ENCODE measurements at places on chromosomes 11 and 22. TPM values are rescaled to one million over a fixed set of nuclear protein-coding genes. Genes with fewer than 3 reads are reported as not detected.

DNA sequence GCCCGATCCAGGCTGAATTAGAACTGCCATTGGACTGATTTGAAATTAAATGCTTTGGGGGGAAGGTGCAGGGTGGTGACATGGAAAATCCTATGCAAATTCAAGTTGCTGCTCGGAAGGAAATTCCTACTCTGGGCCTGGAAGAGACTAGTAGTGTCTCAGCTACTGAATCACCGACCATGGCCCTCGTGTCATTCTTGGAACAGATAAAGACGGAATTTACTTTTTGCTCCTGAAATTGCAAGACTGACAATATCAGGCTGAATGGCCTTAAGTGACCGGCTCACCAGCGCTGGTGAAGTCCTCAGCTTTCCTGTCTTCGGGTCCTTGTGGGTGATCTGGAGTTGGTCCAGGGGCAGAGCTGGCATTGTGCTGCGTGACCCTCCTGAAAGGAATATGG, 6.1 kb downstream of the ASCC2 start:
- DNase-seq: no peak

- DNase-seq: no peak
Measured at GRCh38 chr11:22666688-22667439, 453 bp downstream of the GAS2 start.

DNA sequence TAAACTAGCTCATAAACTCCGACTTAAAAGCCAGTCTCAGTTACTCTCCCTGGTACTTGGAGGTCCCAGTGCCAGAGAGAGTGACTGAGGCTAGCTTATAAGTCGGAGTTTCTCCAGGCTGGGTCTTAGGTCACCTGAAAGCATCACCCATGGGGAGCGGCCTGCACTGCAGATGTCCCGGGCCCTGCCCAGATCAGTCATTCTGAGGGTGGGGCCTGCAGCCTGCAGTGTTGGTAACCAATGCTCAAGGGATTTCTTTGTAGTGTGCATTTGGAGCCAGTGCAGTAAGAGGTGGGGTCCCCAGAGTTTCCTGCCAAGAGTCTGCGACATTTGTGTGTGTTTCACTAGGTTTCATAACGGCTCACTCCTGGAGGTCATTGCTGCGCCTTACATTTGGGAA, 14.8 kb downstream of the TAB1 start:
- no peak for DNase-seq

GRCh38 chr22:21641417-21641788, 699 bp upstream of the SDF2L1 start:
- DNase-seq: peak; percentile 50

- DNase-seq: no peak
Measured at GRCh38 chr11:70112017-70112434, 33.9 kb downstream of the ANO1 start.

- DNase-seq: no peak
Measured at GRCh38 chr11:11074686-11075335, 217.0 kb upstream of the ZBED5 start.

GRIK4 gene
- total RNA-seq: not detected

DNA sequence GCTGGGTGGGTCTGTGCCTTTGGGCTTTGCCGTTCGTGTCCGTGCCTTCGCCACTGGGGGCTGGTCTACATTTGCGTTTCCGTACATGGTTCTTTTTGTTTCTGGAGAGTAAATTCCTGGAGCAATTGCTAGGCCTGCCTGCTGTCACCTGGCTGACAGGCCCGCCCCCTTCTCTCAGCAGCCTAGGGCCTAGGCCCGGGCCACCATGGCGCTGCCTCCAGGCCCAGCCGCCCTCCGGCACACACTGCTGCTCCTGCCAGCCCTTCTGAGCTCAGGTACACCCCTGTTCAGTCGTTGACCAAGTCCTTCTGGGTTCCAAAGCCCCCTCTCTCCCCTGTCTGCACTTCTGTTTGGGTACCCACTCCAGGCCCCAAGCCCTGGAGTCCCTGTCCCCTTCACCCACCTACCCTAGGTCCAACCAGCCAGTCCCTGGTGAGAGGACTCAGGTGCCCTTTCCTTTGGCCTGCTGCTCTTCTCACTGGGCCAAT, 649 bp downstream of the TMEM25 start:
- no peak for DNase-seq

DNA sequence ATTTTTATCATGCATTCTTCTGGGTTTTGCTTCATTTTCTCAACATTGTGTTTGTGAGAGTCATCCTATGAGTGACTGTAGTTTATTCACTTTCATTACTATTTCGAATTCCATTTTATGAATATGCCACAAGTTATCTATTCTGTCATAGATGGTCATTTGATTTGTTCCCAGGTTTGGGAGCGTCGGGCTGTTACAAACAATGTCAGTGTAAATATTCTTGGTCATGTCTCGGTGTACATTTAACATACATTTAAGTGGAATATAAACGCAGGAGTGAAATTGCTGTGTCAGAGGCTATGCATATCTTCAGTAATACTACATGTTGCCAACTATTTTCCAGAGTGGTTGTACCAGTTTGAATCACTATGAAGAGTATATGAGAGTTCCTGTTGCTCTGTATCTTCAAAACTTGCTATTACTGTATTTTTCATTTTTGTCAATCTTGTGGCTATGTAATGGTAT, 2.4 kb downstream of the TRIM44 start:
- DNase-seq: no peak

GRCh38 chr11:85539029-85539689, 88.0 kb downstream of the DLG2 start:
- no peak for DNase-seq

C22orf42 gene
- not detected for total RNA-seq

RNH1 gene
- total RNA-seq: 104 TPM

DNA sequence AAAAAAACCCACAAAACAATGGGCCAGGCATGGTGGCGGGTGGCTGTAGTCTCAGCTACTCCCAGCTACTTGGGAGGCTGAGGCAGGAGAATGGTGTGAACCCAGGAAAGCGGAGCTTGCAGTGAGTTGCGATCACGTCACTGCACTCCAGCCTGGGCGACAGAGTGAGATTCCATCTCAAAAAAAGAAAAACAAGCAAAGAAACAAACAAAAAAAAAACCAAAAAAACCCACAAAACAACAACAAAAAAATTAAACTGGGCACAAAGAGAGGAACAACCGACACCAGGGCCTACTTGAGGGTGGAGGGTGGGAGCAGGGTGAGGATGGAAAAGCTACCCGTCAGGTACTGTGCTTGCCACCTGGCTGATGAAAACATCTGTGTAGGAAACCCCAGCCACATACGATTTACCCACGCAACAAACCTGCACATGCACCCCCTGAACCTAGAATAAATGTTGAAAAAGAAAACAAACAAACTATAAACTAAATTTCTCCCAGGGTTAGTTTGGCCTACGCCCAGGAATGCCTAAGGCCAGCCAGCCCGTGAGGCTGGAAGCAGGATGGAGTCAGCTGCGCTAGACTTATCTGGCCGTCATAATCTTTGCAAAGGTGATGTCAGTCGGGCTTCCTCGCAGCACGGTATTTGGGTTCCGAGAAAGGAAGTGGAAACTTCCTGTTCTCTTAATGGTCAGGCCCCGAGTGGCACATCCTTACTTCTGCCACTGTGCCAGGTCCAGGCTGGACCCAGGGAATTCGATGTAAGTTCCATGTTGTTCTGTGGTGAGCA, 21.9 kb upstream of the CYB5R3 start:
- no peak for DNase-seq

- DNase-seq: no peak
Measured at GRCh38 chr11:123437236-123437979, 7.3 kb downstream of the GRAMD1B start.

- DNase-seq: peak; percentile 43
Measured at GRCh38 chr11:69301081-69301454, 7.1 kb downstream of the MYEOV start.

DNA sequence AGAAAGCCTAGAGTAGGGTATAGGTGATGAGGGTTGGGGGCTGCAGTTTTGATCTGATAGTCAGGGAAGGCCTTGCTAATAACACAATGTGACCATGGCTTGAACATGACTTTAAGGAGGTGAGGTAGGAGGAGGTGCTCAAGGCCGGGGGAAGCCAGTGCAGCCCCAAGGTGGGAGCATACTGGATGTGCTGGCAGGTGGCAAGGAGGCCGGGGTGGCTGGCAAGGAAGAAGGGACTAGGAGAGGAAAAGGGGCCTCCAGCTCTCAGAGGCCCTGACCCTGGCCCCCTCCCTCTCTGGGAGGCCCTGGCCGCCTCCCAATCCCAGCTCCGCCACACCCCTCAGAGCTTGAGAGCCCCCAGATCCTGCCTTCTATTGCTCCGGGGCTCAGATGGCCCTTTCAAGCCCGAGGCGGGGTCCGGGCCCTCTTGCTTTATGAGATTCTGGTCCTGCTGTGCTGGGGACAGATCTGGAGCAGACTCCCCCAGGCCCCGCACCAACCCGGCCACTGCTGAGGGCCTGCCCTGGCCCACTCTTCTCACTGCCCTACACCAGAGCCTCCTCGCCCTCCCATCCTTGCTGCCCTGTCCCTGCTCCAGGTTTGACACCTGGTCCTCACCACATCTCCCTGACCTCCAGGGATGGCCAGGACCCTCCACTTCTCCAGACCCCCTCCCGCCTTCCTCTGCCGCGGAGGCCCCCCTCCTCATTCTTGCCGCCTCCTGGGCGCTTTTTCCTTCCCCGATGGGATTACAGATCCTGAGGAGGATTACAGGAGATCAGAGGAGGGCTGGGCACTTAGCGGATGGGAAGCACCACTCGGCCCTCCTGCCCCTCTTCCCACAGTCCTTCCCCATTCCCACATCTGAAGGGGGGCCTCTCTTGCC, 1.8 kb downstream of the PITPNM1 start:
- DNase-seq: no peak

OTOG gene
- not detected for total RNA-seq

GRCh38 chr11:73158356-73159051, 16.4 kb upstream of the FCHSD2 start:
- DNase-seq: no peak

ALG12 gene
- total RNA-seq: 16.8 TPM

DNA sequence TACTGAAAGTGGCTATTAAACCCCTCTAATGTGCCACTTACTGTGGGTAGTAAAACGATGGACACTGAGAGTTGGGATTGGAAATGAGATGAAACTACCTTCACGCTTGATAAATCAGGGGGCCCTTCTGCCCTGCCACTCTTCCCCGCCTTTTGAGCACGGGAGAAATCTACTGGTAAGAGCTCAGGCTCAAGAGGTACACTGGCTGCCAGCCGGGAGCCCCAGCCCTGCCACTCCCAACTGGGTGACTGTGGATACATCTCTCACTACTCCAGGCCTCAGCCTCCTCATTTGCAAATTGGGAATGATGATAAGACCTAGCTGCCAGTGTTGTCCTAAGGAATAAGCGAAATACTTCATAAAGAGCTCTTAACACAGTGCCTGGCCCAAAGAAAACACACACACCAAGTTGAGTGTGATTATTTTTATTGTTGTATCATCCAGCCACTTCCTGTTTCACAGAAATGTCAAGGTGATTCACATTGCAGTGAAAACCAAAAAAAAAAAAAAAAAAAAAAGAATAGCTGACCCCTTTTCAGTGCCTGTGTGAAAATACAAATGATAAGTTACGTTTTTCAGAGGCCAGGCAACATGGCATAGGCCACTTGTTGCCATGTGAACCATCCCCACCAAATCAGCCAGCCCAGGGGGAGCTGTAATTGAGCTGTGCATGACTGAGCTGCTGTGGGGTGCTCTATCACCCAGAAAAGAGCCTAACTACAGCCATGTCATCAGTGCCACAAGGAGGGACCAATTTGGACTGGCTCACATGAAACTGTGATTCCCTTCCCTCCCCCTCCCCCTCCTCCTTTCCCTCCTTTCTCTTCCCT, 4.4 kb upstream of the ZNRD2 start:
- no peak for DNase-seq

DNA sequence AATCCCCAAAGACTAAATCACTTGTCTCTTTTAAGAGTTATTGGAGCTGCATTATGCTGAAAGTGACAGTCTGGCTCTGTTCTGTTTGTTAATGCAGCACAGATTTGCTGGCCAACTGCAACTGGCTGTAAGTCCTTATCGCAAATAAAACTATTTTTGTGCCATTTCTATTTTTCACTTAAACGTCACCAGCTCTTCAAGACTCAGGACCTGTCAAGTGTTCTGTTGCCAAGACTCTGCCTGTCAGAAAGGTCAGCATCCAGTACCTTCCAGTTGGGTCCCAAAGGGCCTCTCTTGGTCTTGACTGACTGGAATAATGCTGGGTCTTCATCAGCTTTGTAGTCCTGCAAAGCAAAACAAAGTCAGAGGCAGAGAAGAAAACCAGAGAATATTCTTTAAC, 45.6 kb downstream of the PITPNB start:
- no peak for DNase-seq

GRCh38 chr11:21534288-21534687, 658.6 kb upstream of the ANO5 start:
- no peak for DNase-seq

IL10RA gene
- not detected for total RNA-seq

KRTAP5-2 gene
- not detected for total RNA-seq

LRP5 gene
- 129 TPM for total RNA-seq

SMTN gene
- total RNA-seq: 76.3 TPM

GRCh38 chr11:17369094-17369493, 17.5 kb downstream of the NCR3LG1 start:
- no peak for DNase-seq

GRCh38 chr11:116948391-116948790, 111.0 kb upstream of the APOA1 start:
- DNase-seq: peak; percentile 37

ELFN2 gene
- total RNA-seq: 36.6 TPM

OR51I2 gene
- total RNA-seq: not detected

PLEKHB1 gene
- total RNA-seq: 29.1 TPM

SPDYC gene
- not detected for total RNA-seq

GRCh38 chr11:65641297-65642013, 3.6 kb downstream of the SIPA1 start:
- no peak for DNase-seq

DNA sequence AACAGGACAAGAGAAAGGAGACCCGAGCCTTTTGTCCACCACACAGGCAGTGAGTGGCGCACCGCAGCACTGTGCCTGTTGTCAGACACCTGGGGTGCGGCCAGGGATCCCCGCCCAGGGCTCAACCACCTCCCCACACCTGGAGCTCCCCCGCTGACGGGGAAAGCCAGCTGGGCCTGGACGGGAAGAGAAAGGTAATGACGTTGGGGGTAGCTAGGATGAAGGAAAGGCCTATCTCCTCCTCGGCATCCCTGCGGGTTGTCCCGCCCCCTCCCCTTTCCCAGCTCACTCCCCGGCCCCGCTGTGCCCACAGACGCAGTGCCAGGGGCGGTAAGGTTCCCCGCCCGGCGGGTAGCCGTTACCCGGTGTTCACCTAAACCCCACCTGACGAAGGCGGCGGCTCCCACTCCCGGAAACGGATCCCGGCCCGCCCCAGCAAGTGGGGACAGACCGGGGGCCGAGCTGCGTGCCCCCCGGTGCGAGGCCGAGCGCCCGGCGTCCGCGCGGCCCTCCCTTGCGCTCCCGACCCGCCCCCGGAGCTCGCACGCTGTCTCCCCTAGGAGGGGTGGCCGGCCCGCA, 495 bp downstream of the HYOU1 start:
- DNase-seq: peak; percentile 61

- no peak for DNase-seq
Measured at GRCh38 chr11:65982824-65983588, 19.0 kb downstream of the EIF1AD start.

OR51B5 gene
- total RNA-seq: 1.2 TPM

PGA4 gene
- not detected for total RNA-seq
